ENCODE measurements at places on chromosomes 4 and X.

DNA sequence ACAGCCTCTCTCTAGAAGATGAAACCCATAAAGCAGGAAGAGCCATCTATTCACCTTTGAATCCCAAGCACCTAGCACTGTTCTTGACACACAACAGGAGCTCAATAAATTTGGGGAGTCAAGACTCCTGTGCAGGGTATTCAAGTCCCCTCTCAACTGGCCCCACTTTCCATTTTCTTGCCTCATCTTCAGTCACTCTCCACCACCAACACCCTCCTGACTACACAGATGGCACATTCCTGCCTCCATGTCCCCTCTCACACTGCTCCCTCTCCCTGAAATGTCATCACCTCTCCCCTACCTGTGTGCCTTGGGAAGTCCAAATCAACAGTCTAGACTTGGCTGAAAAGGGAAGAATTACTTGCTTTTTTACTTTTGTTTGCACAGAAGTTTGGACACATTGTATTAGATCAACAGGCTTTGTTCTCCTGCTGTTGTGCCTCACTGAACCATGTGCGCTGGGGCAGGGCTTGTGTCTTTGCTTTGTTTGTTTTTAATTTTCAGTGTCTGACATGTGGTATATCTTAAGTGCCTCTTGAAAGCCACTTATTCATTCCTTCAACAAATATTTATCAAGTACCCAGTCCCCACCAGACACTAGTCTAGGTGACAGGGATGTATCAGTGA is 85.1 kb downstream of the APBB2 start:
- no peak for DNase-seq

GRCh38 chr4:143359644-143360193 is 23.0 kb downstream of the GAB1 start:
- no peak for DNase-seq

- DNase-seq, result no peak
Measured at GRCh38 chrX:28549838-28550237, 37.4 kb upstream of the IL1RAPL1 start.

- no peak for DNase-seq
Measured at GRCh38 chr4:11608992-11609391, 180.3 kb upstream of the HS3ST1 start.

DNA sequence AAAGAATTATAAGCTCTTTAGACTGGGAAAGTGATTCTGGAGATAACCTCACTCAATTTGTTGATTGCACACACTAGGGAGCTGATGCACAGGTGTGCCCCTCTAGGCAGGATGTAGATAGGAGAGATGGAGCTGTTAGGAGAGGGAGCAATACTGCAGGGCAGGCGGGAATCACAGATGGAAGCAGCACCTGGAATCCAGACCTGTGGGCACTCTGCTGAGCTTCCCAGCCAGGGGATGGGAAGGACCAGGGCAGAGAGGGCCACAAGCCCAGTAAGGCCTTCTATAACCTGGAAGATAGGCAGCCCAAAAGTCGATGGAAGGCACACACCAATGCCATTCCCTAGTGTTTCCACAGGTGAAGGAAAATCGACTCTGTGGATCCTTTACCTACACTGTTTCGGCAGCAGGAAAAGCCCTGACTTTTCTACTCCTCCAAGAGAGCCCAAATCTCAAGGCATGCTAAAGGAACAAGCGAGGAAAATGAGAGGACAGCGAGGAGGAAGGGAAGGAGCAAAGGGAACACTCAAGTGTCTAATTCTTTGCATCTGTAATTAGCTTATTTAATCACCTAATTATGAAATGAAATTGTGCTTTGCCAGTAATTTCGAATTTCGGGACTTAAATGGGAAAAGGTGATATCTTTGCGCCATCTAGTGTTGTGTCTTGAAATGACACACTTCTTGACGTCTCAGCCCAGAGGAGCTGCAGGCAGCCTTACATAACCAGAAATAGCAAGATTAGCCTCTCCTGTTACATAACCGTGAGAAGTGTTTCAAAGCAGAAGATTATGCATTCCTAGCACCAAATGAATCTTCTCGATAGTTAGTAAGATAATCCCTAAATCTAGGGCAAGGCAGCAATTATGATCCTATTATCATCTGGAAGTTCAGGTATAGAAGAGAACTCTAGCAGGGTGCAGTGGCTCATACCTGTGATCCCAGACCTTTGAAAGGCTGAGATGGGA is 31.0 kb upstream of the TLR3 start:
- DNase-seq, result peak; percentile 92

DNA sequence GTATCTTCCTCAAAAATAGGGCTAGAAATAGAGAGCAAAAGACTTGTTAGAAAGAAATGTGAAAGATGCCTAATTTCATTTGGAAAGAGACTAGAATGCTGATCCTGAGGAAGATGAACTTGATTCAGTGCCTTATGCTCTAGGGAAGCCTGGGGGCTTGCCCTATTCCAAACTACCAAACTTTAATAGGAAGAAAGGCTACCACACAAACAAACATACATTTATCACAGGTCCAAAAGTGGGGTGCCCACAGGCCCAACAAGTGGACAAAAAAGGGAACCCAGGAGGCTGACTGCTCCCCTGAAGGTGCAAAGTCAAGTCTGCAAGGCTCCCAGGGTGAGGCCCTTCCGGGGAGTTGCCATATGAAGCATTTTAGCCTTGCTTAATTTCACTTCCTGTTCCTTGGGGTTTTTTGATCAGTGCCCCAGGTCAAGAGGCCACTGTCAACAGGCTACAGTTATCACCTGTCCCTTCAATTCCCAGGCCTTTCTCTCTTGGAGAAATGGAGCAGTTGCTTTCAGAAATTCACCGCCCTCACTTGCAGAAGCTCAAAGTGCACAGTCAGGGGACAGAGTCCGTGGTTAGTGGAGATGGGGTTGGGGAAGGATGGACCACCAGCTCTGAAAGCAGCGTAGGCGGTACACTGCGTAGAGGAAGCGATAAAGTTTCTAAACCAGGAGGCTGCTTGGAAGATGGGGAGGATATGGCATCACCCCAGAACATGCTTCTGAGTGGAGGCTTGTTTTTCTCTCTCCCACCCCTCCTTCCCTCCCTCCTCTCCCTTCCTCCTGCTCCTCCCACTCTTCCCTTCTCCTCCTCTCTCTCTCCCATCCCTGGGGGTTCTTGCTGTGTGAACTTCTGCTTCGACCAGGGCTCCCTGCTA is 36.4 kb downstream of the TMEM154 start:
- DNase-seq, result no peak

DNA sequence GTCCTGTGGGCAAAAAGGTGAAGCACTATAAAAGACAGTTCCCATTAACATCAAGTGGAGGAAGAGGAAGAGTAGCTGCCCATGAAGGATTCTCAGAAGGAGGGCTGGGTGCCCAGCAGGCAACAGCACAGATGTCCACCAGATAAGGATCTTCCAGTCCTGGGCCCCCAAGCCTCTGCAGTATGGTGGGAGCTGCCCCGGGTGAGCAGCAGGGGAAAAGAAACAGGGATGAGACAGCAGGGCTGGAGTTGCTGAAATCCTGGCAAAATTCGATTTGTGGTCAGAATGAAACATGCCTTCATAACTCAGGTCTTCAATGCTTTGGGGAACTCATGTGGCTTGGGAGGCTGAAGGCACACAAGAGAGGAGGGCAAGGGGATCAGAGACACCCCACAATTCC is 94.6 kb downstream of the RASL11B start:
- DNase-seq, result no peak

DNA sequence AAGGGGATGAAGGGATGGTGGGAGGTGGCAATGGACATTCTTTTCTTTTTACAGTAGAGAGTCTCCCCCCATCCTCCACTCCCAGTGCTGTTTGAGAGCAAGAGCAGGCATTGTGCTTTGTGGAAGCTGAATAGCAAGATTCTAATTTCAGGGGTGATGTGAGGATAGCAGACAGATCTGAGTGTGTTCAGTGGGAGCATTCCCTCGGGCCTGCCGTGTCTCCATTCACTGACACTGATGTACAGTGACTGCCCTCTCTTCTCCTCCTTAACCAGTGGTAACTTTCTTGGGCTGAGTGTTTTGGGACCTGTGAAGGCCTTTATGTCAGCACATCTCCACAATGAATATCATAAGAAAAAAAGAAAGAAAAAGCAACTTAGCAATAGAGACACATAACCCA is 396.6 kb upstream of the RPS6KA3 start:
- DNase-seq, result no peak

- peak; percentile 50 for DNase-seq
Measured at GRCh38 chrX:137290011-137290410, 256.2 kb upstream of the GPR101 start.

DNA sequence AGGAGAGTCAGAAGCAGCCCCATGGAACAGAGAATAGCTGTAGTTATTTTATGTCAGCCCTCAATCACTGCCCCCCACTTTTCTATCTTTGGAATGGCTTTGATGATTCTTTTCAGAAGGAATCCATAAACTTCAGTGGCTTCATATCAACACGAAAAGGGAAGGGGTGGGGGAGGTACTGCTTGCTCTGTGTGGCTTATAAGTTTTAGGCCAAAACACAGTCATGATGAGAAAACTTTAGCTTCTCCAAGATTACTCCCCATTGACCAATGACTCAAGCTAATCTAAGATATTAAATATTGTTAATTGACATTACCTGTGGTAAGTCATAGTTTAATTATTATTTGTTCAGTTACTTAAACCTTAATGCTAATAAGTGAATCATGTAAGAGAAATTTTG is 669.6 kb upstream of the FAM241A start:
- no peak for DNase-seq

- DNase-seq, result no peak
Measured at GRCh38 chr4:85376285-85376684, 98.7 kb upstream of the ARHGAP24 start.

DNA sequence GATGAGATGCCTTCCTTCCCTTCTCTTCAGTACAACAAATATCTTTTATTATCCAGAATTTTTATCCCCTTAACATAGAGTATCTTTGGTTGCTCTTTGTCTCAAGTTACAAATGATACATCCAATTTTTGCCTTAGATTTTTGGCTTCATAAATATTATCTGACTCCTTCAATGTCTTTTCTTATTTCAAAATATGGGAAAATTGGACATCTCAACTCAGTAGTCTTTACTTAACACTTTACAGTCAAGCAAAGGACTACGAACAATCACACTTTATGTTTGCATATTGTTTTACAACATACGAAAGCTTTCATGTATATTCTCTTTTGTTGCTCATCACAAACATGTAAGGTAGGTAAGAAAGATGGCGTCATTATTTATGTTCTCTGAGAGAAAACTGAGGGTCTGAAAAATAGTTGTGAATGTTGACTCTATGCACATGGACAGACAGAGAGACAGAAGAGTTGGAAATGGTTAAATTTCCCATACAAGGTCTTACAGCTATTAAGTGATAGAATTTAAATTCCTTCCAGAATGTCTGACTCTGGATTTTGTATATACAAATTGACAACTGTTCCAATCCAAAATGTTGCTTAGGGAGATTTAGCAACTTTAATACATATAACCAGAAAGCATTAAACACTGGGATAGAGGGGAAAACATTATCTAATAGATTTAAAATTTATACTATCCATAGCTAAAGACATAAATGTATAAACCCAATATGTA is 29.4 kb downstream of the DCHS2 start:
- DNase-seq, result no peak

- DNase-seq, result no peak
Measured at GRCh38 chr4:81421346-81422218, 50.1 kb downstream of the RASGEF1B start.

GRCh38 chr4:102447413-102447812 is 53.7 kb upstream of the NFKB1 start:
- no peak for DNase-seq

DNA sequence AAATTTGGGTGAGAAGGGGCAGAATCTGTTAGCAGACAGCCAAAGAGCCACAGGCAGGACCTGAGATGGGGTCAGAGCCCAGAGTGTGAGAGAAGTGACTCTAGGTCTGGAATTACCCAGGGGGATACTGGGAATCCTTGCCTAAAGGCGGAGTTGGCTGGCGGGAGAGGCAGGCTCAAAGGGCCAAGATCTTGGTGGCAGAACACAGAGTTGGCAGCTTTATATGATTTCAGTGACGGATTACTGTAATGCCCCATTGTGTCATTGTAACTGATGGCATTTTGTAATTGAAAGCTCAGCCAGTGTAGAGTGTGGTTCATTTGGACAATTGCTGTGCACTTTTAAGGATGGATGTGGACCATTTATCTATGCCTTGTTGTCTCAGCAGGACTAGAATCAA is 77.3 kb downstream of the SMIM20 start:
- no peak for DNase-seq

DNA sequence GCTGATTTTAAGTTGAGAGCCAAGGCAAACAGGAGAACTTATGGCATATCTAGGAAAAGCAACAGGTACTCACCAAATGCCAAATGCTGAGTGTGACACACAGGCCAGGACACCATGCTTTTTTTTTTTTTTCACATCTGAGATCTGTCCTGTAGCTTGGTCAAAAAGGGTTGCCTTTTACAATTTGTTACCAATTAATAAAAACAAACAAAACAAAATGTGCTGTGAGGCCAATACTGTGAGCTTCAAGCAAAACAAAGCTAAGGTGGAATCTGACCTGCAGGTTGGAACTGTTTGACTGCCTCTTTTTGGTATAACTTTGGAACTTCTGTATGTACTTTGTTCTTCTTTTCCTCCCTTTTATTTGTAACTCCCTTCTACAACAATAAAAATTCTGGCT is 548.5 kb upstream of the IGFBP7 start:
- no peak for DNase-seq

GRCh38 chr4:133694416-133694815 is 507.2 kb downstream of the PABPC4L start:
- no peak for DNase-seq

DNA sequence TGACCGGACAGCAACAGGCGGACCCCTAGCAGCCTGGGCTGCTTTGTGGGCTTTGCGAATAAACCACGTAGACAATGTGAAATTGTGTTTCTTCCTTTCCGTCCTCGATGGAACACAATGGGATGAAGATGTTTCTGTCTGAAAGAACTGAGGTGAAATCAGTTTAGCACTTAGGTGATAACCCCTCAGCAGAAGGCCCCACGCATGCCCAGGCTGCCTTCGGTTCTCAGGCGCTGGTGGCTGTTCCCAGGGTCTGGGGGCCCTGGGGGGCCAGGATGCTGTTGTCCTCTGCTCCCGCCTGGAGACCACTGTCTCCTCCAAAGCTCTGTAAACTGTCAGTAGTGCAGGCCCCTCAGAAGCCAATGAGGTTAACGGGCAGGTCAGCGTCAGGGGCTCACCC is 73.9 kb upstream of the HGFAC start:
- DNase-seq, result no peak

- DNase-seq, result no peak
Measured at GRCh38 chr4:1863297-1864033, 7.5 kb upstream of the LETM1 start.

DNA sequence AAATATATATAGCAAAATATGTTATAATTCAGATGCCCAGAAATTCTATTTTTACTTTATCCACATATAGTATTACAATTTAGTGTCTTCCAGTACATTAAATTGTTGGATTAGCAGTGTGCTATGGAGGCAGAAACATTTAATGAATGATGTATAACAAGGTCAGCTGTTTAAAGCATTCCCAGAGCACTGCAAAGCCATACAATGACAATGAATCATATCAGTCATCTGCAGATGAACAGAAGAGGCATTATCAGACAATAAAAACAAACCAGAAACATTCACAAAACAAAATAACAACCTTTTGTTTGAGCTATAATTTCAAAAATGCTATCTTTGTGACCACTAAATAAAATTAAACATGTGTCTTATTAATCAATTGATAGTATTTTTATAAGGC is 524.2 kb downstream of the FAT4 start:
- no peak for DNase-seq

GRCh38 chr4:168071304-168071703 is 21.0 kb upstream of the ANXA10 start:
- DNase-seq, result no peak

All from cerebellum (tissue), 4 donors.